ENCODE measurements at places on chromosomes 2 and 18.

DNA sequence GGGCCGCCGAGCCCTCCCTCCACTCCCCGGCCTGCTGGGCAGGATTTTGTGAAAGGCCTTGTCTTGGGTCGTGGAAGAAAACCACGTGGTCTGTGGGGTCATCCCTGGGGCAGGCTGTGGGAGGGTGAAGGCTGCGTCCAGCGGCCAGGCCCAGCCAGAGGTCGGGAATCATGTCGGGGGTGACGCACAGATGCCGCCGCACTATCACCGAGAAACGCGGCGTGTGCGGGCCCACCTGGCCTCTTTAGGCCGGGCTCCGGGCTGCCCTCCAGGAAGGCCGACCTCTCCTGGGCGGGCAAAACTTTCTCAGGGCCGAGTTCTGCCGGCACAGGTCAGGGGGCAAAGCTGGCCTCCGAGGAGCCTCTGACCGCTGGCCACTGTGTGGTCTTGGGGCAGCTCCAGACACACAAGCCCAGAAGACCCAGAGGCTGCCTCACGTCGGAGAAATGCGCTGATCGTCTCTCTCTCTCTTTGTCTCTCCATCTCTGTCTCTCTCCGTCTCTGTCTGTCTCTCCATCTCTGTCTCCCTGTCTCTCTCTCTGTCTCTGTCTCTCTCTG lies 28.4 kb downstream of the NFATC1 start:
- DNase-seq, result no peak

- no peak for DNase-seq
Measured at GRCh38 chr2:173982918-173983317, 17.7 kb upstream of the SP3 start.

- no peak for DNase-seq
Measured at GRCh38 chr18:12791610-12792009, 88.8 kb downstream of the PSMG2 start.

DNA sequence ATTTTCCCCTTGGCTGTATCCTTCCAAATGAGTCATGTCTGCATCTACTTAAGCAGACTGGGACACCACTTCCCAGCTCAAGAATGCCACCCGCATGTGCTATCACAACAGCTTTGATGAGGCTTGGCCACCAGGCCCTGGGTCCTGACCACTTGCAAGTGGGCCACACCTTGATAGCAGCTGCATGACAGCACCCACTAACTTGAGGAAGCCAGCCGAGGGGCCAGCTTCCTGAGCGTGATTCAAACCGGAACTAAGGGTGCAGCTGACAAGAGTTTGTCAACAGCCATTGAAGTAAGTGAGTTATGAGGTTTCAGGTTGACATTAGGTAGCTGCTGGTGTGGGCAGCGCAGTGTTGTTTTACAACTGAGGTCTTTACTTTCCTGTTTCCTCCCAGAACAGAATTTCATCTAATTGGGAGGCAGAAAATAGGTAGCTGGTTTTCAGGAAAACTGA lies 54.4 kb downstream of the EPHA4 start:
- DNase-seq, result no peak

DNA sequence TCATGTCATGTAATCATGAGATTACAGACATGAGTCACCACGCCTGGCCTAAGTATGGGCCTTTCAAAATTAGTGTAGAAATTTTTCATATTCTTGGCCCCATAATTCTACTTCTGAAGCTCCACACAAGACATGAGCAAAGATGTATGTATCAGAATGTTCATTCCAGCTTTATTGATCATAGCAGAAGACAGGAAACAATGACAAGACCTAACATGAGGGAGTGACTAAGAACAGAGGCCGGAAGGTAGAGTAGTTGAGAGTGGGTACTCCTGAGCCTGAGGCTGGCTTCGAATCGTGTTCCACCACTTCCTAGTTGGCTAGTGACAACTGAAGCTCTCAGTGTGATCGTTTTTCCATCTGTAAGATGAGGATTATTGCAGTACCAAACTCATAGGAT lies 89.3 kb downstream of the ARMC9 start:
- DNase-seq, result no peak

GRCh38 chr2:197786010-197786877 lies 1.1 kb upstream of the BOLL start:
- DNase-seq, result no peak

GRCh38 chr2:42105330-42106256 lies 57.8 kb downstream of the PKDCC start:
- no peak for DNase-seq

- DNase-seq, result no peak
Measured at GRCh38 chr2:855177-855576, 95.5 kb upstream of the SNTG2 start.

GRCh38 chr2:17162713-17163112 lies 355.5 kb downstream of the RAD51AP2 start:
- no peak for DNase-seq

- peak; percentile 51 for DNase-seq
Measured at GRCh38 chr2:196166876-196167275, 4.5 kb downstream of the STK17B start.

- no peak for DNase-seq
Measured at GRCh38 chr2:127254386-127254981, 34.4 kb upstream of the CYP27C1 start.

DNA sequence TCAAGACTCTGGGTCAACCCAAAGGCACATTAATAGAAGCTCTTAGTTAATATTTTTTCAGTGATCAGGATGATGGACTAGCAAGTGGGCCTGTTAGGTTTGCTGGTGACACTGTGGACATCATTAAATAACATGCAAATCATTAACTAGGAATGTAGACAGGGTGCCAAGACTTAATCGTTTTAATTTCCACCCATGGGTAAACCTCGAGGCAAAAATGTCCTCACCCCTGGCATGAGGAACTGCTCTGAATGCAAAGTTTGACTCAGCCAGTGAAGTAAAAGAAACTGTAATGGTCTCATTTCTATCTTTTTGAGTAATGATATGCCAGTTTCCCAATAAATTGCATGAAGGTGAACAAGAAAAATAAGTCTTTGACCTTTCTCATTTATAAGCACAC lies 152.6 kb upstream of the MEX3C start:
- DNase-seq, result no peak

- DNase-seq, result no peak
Measured at GRCh38 chr2:166117491-166117890, 10.3 kb downstream of the SCN1A start.

- peak; percentile 73 for DNase-seq
Measured at GRCh38 chr2:39593439-39594393, 72.0 kb upstream of the TMEM178A start.

DNA sequence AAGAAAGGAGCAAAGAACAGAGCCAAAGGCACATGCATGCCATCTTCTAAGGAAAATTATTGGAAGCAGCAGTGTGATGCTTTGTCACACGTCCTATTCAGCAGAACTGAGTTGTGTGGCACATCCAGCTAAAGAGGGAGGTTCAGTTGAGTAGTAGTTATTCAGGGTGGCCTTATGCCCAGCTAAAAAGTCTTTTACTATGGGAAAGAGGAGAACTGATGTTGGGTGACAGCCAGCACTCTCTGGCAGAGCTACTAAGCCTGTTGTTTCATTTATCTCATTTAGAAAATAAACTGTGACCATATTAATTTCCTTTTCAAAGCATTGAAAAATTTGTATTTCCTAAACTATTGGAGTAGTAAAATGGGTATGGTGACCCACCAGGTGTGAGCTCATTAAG lies 18.5 kb downstream of the ITGA6 start:
- DNase-seq, result no peak

DNA sequence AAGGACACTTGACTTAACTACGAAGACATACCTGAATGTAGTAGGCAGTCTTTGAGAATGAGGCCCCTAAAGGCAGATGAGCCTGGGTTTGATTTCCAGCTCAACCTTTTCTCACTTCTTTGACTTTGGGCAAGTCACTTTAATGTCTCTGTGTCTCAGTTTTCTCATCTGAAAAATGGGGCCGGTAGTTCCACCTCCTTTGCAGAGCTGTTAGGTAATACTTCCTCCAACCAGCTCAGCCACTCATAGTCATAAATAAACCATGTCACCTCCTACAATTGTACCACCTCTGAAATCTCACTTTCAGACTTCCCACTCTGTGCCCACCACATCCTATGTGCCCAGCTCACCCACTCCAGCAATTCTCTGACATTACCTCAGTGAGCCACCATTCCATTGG lies 10.4 kb downstream of the ARHGAP25 start:
- DNase-seq, result no peak

DNA sequence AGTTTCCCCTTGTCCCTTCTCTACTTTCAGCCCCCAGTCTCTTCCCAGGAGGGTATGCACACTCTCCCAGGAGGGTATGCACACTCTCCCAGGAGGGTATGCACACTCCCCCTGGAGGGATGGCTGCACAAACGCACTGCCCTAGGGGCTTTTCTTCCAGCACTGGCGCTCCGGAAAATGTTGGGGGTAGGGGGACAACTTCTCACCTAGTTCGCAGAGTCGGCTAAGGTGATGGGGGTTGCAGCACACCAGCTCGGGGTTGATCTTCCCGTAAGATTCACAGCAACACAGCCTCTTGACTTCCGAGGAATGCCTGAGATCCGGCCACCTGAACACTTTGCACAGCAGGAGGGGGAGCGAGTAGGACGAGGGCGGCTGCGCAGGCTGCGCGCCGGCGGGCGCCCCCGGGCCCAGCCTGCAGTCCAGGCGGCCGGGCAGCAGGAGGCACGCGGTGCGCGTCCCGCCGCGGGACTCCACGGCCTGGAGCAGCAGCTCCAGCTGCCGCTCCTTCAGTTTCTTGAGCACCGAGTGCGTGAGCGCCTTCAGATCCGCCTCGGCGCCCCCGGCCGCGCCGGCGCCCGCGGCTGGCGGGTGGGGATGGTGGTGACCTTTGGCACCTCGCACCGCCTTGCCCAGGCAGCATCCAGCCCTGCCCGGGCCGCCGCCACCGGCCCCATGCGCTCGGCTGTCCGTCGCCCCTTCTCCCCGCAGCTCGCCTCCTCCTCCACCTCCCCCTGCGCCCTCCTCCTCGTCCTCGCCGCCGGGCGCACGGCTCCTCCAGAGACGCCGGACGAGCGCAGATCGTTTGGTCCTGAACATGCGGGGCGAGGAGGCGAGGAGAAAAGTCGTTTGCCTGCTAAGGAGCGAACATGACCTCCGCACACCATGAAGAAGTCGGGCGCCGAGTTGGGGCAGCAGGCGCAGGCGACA lies 894 bp downstream of the SMAD7 start:
- DNase-seq, result no peak

- no peak for DNase-seq
Measured at GRCh38 chr2:204869132-204869823, 324.0 kb downstream of the PARD3B start.

GRCh38 chr2:43218702-43219382 lies 7.6 kb downstream of the ZFP36L2 start:
- no peak for DNase-seq

DNA sequence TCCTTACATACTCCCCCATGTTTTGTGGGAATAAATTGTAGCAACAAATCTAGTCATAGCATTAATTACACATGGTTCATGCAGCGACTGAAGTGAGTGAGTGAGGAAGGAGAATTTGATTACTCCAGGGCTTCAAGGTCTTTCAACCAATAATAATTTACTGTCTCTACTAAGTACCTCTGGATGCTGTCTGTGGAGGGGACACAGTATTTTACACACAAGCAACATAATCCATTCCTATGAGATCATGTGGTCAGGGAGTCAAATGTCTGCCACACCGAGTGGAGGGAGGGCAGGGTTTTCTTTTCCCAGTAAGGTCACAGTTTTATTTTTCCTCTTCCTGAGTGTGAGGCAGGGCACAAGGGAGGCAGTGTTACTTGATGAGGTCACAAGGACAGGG lies 334.7 kb upstream of the CELF4 start:
- no peak for DNase-seq

- no peak for DNase-seq
Measured at GRCh38 chr2:33925311-33925710, 326.2 kb upstream of the FAM98A start.

- DNase-seq, result no peak
Measured at GRCh38 chr2:240422658-240423329, 12.7 kb upstream of the GPC1 start.

DNA sequence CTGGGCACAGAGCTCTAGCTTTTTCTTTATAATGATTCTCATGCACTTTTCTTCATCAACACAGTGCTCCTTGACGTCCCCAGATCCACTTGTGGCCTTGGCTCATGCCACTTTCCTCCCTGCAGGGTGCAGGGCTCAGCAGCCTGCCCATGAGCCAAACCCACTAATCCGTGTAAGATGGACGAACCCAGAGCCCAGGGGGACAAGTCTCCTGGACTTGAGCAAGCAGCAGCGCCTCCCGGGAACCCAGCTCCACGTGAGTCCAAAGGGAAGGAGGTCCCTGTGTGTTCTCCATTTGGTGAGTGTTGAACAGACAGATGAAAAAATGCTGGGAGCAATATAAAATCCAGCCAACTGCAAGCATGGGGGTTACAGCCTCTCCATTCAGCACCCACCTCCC lies 470.6 kb upstream of the HS6ST1 start:
- DNase-seq, result no peak

DNA sequence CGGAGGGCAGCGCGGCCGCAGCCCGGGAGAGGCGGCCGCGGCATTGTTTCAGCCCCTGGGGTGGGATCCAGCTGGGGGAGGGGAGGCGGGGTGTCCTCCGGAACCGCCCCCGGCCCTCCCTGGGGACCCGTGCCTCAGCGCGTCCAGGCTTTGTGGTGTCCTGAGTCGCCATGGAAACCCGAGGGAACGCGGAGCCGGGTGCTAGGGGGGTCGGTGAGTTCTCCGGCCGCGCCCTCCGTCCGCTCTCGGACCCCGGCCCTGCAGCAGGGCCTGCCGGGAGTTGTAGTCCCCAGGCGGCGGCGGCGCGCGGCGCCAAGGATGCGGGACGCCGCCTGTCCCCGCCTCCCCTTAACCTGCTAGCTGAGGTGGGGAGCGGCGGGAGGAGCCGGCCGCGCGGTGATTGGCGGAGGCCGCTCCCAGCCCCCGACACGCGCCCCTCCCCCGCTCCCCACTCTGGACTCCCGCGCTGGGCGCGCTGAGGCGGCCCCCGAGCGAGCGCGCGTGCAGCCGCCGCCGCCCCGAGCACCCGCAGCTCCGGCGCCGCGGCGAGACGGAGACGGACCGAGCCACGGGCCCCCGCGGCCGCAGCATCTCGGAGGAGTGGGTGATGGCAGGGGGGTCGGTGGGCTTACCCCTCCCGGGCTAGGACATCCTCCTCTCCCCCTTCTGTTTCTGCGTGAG lies at the start of gene DPYSL5:
Gene DPYSL5 (plus strand): TSS at position 478 of the 681 bp plus-strand sequence. CDS start 50,368 bp downstream, outside the sequence.
- no peak for DNase-seq

DNA sequence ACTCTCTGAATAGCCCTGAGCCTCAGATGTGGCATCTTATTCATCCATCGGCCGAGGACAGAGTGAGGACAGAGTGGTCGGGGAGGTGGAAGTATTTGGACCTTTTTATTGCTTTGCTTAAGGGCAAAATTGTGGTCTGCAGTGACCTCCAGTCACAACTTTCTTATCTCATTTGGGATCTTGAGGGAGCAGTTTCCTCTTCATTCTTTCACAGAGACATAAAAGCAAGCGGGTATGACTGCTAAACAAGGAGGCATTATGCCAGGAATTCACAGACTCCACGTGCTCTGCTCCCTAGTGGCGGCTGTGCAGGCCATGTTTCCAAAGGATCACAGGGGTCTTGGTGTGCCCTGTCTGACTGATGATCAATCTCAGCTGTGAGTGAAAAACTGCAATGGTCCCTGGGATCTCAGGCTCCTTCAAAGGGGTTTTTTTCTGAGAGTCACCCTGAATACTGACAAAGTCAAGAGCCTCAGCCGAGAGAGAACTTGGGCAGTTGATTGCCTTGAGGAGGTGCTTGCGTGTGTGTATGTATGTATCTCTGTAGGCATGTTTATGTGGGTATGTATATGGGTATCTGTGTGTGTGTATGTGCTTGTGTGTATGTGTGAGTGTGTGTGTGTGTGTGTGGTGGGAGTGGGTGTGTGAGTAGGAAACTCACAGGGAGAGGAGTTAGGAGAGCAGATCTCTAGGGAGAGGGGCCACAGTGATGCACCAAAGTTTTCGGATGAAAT lies 47.7 kb downstream of the RAPGEF4 start:
- DNase-seq, result peak; percentile 32
